ENCODE measurements at places on chromosomes 3 and 15.

DNA sequence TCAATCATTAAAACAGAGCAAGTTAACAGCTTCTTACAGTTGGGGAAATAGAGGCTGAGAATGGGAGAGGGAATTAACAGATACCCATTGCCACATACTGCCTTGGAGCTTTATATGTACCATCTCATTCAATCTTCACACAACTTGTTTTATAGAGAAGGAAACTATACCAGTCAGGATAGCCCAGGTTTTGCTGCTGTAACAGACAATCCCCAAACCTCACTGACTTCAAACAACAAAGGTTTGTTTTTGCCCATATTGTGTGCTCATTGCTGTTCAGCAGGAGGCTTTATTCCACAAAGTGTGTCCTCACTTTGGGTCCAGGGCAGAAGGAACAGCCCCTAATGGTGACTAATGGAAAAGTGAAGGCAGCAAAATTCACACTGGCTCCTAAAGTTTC is 59.2 kb downstream of the SPSB4 start:
- DNase-seq: no peak

DNA sequence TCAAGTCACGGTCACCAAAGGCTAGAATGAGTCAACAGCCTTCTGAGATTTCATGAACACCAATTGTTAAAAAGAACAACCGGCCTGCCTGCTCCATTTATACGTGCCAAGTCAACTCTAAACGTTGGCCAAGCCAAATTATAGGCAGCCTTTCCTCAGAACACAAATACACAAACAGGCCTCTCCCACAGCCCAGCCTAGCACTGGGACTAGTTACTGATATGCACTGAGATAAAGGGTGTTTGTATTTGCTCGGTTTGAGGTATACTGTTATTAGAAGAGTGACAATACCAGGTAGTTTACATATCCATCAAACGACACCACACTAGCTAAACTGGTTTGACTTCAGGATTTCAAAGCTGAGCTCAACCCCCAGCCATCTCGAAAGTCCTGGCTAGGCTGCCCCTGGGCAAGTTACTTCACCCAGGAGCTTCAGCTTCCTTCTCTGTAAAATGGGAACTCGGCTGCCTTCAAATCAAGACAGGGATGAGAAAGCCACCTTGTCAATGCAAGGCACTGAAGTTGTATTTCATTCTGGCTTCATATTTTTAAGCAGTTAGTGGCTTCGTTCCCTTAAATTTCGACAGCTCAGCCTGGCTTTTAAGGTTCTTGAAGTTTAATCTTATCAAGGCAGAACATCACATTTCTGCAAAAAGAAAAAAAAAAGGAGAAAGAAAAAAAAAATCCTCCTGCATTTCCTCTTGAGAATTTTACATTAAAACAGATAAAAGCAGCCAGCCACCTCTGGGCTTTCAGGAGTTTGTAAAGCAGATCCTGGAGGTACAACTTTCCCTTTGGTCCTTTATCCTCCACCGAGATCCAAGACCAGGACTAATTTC is 4.0 kb downstream of the TLE3 start:
- DNase-seq: no peak

GRCh38 chr15:48393645-48394506 is 62.6 kb downstream of the DUT start:
- no peak for DNase-seq

DNA sequence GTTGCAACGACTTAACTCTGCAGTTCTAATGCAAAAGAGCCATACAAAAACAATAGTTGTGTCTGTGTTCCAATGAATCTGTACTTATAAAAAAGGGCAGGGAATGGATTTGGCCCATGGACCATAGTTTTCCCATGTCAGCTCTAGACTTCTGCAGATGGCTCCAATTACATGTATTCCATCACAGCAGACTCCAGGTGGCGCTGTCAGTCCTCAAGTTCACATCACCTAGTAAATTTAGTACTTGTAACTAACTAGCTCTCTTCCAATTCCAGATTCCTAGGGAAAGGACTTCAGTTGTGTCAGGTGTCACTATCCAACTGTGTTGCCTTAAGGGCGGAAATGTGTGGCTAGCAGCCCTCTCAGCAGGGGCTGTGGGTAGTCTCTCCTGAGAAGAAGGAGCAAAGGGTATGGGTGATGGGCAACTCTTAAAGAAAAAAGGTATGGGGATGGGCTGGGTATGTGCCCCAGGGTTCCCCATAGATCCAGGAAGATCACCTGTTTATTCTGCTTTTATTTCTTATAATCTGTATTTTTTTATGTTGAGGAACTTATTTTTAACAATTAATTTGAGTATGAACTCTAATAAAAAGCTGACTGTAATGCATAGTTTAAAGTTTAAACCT is 36.2 kb downstream of the BBS4 start:
- DNase-seq: peak; percentile 53

DNA sequence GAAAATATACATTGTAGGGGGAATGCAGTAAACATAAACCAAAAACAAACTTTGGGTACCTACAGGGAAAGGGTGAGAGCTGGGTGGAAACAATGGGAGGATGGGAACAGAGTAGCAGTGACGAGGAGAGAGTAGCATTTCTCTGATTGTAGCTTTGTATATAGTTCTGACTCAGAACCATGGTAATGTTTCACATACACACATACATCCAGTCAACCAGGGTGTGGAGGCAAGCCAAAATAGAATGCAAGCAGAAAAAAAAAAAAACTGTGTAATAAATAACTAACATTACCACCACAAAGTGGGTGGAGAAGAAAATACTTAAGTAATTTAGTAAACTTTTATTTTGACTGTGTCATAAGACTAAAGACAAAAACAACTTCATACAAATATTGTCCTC is 27.2 kb downstream of the BCL2A1 start:
- DNase-seq: no peak
